Smooth muscle cell of the pulmonary artery (primary cell): ENCODE measurements at places on chromosomes 4 and X. TPM values are rescaled to one million over a fixed set of nuclear protein-coding genes. Genes with fewer than 3 reads are reported as not detected.

The DIPK2B gene
- total RNA-seq: under 0.01 TPM in 1 of 2 replicates, not detected in the other

The KLHL5 gene
- 91.6 and 102 TPM in 2 replicates for total RNA-seq

The ADAMTS3 gene
- total RNA-seq: 3.8 and 5.0 TPM in 2 replicates

The COL4A6 gene
- 16.2 and 62.2 TPM in 2 replicates for total RNA-seq

The ZFP92 gene
- 0.23 and 0.33 TPM in 2 replicates for total RNA-seq
